Activated T-helper 1 cell treated with anti-CD3 and anti-CD28 coated beads, Interleukin-2, amount 50 U/mL, for 16 hours (primary cell): ENCODE measurements at places on chromosomes 2 and 18.

GRCh38 chr2:45401431-45401922 is 209.6 kb downstream of the SRBD1 start:
- no peak for DNase-seq

- no peak for DNase-seq
Observed at GRCh38 chr2:176534798-176535466, 265.7 kb downstream of the MTX2 start.

GRCh38 chr2:159647667-159648066 is 31.3 kb upstream of the BAZ2B start:
- no peak for DNase-seq

GRCh38 chr2:201261906-201262305 is 1.6 kb downstream of the CASP8 start:
- no peak for DNase-seq

- DNase-seq: no peak
Observed at GRCh38 chr2:8575038-8575833, 106.6 kb upstream of the ID2 start.

- no peak for DNase-seq
Observed at GRCh38 chr2:224957540-224958461, 84.5 kb downstream of the DOCK10 start.

DNA sequence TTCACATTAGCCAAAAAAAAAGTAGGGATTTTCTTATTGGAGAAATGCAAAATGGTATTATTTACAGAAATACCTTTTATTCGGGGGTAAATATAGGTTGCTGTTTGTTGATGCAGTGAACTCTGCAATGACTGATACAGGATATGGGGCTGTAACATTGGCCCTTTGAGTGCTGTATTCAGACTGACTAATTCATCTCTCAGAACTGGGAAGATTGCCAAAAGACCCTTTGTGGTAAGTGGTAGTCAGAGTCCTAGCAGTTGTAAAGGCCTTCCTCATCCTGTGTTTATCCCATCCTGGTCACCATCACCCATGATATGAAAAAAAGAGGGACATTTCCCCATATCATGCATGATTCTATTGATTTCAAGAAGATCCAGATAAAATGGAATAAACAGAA is 14.0 kb upstream of the DCC start:
- DNase-seq: no peak

DNA sequence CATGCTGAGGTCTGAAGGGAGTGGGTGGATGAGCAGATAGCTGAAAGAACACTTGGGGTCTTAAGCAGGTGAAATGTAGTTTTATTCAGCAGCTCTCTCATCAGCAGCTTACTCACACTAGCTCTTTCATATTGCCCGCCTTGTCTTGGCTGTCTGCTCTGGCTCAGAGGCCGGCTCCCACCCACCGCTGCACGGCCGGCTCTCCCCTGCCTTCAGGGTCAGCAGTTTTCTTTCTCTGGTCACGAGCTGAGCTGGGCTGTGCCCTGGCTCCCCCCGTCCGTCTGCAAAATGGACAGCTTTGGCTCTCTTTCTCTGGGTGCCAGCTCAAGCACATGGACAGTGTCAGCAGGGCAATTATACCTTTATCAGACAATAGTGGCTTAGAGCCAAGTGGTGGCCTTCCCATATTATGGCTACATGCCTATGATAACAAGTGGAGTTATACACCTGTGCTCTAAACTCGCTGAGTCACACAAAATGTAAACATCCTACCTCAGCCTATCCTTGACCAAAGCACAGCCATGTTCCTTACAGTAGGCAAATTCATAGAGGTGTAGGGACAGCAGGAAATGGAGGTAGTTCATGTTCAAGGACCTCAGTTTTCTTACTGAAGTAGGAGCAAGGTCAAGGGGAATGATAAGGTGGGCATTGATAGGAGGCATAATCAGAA is 224.8 kb downstream of the SOCS6 start:
- DNase-seq: no peak

DNA sequence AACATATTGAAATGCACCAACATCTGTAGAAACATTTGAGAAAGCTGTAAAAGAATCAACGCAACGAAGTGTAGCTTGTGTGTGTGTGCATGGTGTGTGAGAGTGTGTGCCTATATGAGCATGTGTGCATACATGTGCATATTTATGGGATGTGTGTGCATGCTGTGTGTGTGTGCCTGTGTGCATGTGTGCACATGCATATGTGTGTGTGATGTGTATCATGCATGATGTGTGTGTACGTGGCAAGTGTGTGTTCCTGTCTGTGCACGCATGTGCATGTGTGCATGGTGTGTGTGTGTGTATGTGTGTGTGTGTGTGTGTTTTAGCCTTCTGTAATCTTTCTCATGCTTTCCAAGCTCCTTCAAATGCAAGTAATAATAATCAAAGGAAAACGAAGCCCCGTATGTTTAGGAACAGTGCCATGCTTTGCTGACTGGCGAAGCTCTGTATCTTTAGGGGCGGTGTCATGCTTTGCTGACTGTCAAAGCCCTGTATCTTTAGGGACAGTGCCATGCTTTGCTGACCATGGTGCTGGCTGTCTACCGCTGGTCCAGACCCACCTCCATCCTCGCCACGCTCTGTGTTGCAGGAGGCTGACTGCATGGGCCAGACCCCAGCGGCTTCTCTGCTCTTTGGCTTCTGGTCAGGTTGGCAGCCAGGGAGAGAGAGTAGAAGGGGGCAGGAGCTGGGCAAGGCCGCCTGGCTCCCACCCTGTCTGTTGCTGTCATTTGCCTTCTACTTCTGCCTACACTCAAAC is 129.2 kb downstream of the ASB1 start:
- DNase-seq: no peak

GRCh38 chr2:155747531-155747930 is 585.0 kb downstream of the NR4A2 start:
- no peak for DNase-seq
